ENCODE measurements at places on chromosomes 2 and 18.

- no peak for DNase-seq
These were observed 325.5 kb downstream of the AGPS start for GRCh38 chr2:177717831-177718618.

DNA sequence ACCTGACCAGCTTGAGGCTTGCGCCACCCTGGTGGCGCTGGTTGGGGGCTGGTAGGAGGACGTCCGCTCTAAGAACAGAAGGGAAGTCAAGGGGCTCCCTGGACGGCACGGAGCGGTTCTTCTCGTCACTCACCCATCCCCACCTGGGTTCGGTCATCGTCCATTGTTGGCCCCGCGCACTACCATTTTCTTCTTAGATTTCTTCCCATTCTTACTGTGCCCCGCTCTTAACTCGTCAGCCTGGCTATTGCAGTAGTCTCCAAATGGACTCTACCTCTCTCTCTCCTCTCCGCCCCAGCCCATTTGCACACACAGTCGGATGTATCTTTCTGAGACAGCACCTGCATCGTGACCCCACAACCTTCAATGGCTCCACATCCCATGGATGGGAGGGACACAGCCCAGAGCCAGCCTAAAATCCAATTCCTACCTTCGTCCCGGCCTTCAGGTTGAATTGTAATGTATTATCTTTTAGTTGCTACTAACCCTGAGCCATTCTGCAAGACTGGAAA, 814 bp upstream of the RAB1A start:
- no peak for DNase-seq

DNA sequence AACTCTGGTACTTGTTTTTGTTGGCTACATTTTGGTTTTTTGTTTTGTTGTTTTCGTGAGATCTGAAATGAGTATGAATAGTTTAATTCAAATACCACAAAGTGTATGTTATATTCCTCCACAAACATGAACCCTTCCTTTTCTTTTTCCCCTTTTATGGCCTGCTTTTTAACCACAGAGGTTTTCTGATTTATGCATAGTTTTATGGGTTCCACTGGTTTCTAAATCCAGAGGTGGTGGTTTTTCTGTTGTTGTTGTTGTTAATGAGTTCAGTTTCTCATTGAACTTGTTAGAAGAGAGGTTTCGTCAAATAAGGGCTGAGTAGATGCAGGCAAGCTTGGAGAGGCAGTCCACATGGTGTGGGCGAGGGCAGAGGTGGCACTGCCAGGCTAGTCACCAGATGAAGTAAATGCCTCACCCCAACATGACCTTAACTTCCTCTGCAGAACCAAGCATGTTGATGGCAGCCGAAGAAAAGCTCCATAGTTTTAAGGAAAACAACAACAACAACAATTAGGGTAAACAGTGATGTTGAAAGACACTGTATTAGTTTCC, 72.5 kb downstream of the RIF1 start:
- no peak for DNase-seq

GRCh38 chr2:223594259-223594658, 7.9 kb downstream of the SCG2 start:
- no peak for DNase-seq

GRCh38 chr2:97965116-97965515, 30.6 kb downstream of the TMEM131 start:
- DNase-seq = no peak

DNA sequence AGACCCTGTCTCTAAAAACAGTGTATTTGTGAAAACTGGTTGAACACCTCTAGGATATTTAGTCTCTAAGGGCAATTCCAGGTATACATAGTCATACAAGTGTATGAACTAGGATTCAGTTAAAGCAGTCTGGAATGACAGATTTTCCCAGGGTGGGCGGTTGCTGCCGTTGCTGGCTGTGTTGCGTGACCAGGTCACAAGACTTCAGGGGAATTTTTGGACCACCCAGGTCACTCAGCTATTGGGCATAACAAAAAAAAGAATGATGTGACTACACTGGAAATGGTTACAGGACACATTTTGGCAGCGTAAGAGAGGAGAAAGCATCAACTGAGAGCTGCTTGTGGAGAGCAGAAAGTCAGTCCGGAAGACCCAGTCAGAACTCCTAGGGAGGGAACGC, 58.0 kb upstream of the ZBTB7C start:
- DNase-seq = no peak
